Left lobe of liver (tissue), 2 donors: ENCODE measurements at places on chromosomes 12 and 14. TPM values are rescaled to one million over a fixed set of nuclear protein-coding genes. Genes with fewer than 3 reads are reported as not detected.

DNA sequence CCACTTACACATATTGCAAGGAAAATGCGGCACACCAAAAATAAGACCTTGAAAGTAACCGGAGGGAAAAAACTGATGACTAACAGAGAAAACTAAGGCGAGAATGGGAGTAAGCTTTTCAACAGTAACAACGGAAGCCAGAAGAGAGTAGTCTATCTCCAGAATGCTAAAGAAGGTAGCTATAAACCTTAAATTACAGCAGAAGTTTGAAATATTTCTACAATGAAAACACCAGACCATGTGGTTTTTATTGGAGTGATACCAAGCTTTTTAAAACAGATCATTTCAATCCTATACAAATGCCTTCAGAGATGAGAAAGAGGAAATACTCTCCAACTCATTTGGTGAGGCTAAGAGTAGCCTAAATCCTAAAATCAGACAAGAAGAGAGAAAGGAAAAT is 209.5 kb downstream of the ANO6 start:
- DNase-seq, result no peak

SPX gene
- total RNA-seq, result 0.23 TPM

GRCh38 chr12:54378796-54379397 is 5.6 kb downstream of the ZNF385A start:
- DNase-seq, result peak; percentile 71

RNF212B gene
- not detected for total RNA-seq

GRCh38 chr14:96538990-96539317 is 36.8 kb downstream of the PAPOLA start:
- DNase-seq, result no peak

DNA sequence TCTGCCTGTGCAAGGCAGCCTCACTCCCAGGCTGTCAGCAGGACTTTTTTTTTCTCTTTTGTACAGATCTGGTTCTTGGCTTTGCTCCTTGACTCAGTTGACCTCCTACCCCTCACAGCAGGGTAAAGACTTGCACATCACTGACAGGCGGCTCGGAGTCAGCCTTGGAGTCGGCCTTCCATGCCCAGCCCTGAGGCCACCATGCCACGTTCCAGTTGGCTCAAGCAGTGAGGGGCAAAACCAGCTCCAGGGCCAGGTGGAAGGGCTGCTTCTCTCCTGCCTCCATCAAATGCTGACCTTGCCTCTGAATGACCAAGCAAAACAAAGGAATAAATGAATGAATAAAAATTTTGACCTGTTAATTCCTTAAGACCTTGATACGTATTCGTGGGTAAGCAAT is 27.6 kb downstream of the JAG2 start:
- no peak for DNase-seq

DNA sequence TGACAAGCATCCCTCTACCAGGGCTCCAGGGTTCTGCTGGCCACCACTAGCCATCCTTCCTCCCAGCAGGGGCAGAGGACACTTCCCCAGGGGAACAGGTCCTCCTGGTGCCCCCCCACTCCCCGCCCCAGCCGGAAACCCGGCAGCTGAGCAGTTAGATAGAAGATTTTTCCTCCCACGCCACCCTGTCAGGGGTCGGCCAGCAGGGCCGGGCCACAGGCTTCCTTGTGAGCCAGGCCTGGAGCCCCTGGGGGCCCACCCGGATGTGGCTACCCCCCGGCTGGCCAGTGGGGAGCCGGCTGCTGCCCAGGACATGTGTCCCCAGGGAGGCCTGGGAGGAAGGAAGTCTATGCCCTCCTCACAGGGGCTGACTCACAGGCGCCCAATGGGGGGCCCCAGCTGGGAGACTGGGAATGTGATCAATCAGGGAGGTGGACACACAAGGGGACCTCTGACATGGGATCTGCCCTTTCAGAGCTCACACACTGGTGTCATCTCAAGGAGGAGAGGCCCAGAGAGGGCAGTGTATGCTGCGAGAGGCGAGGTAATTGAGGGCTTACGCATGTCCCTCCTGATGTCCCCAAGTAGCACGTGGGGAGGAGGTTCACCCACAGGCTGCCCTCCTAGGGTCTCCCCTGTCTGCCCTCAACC is 4.2 kb downstream of the SH2B3 start:
- no peak for DNase-seq

GRCh38 chr12:108839018-108839889 is 18.1 kb downstream of the SSH1 start:
- DNase-seq, result no peak

DNA sequence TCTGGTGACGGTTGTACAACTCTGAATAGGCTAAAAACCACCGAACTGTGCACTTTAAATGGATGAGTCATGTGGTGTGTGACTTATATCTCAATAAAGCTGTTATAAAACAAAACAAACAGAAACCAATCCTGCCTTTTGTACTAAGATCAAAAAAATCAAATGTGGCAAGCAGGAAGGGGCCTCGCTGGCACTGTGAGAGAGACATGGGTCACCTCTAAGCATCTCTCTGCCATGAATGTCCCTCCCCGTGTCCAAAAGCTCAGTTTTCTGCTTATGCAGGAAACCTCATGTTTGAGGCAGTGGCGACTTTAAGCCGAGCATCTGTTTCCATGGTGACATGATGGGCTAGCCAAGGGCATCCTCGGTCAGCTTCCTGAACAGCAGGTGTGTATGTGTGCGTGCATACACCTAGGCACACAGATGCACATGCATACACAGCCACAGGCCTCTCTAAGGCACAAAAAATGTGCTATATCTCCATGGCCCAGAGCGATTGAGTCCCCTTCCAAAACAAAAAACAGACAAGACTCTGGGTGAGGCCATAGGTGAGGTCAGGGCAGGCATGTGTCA is 44.4 kb downstream of the ARL6IP4 start:
- DNase-seq, result no peak

GRCh38 chr12:117034701-117035151 is 64.5 kb downstream of the TESC start:
- no peak for DNase-seq

GRCh38 chr12:25384038-25384892 is 133.5 kb upstream of the KRAS start:
- no peak for DNase-seq
